Type B pancreatic cell (in vitro differentiated cells): ENCODE measurements at places on chromosomes 1 and 21. TPM values are rescaled to one million over a fixed set of nuclear protein-coding genes. Genes with fewer than 3 reads are reported as not detected.

RAP1GAP gene
- 18.5 and 20.3 TPM in 2 replicates for total RNA-seq

WNT9A gene
- 3.0 and 4.3 TPM in 2 replicates for total RNA-seq

NBPF6 gene
- total RNA-seq, result not detected in 2 replicates

CRB1 gene
- 5.7 and 14.7 TPM in 2 replicates for total RNA-seq

DMRTA2 gene
- 0.29 and 0.48 TPM in 2 replicates for total RNA-seq

LRRC39 gene
- 0.40 and 0.63 TPM in 2 replicates for total RNA-seq

GRCh38 chr1:101219924-101220870 is 16.6 kb upstream of the S1PR1 start:
- no peak for DNase-seq

DNA sequence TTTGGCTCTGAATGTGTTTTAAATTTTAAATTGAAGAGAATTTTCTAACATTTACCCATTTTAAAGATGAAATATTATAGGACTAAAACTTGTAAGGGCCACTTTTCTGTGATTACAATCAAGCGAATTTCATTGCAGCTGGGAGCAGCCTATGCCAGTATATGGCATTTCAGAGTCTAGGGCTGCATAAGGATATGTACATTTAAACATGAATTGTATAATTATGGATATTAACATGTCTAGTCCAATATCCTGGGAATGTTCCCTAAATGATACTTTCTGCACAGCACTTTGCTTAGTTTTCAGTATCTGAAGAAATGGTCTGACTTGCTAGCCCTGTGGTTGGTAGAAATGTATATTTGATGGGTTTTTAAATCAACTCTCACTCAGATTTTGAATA is 8.4 kb downstream of the KCNJ15 start:
- DNase-seq, result no peak

GRCh38 chr1:92969517-92969916 is 8.3 kb upstream of the DIPK1A start:
- no peak for DNase-seq

- DNase-seq, result no peak
Measured at GRCh38 chr1:44664730-44665370, 9.4 kb downstream of the TMEM53 start.

DNA sequence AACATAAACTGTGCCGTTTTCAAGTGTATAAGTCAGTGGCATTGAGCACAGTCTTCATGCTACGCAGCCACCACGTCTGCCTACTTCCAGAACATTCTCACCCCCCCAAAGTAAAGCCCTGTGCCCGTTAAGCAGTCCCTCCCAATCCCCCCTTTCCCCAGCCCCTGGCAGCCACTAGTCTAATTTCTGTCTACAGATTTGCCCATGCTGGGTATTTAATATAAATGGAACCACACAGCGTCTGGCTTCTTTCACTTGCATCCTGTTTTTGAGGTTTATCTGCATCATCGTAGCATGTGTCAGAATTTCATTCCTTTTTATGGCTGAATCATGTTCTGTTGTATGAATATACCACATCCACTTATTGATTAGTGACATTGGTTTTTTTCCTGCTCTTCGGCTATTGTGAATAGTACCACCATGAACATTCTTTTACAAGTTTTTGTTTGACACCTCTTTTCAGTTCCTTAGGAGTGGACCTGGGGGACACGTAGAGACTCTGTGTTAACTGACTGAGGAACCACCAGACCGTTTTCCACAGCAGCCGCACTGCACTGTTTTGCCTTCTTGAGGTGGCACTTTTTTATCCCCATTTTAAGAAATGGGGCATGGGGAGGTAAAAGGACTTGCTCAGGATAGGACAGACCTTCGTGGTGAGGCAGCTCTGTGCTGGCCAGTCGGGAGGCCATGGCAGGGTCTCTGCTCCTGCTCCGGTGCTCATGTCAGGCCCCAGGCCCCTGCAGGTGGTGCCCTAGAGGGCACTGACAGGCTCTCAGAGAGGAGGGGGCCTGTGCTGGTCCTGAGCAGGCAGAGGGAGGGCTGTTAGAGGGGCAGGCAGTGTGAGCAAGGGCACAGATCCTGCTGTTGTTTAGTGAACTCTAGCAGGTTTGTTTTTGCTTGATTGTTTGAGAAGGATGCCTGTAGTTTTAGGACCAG is 123.8 kb downstream of the PCBP3 start:
- no peak for DNase-seq

GRCh38 chr1:194940336-194941030 is 1667.8 kb downstream of the KCNT2 start:
- DNase-seq, result no peak

GRCh38 chr1:210025870-210026269 is 87.9 kb downstream of the SYT14 start:
- no peak for DNase-seq

- DNase-seq, result no peak
Measured at GRCh38 chr1:207918581-207918980, 7.7 kb upstream of the CD34 start.

DNA sequence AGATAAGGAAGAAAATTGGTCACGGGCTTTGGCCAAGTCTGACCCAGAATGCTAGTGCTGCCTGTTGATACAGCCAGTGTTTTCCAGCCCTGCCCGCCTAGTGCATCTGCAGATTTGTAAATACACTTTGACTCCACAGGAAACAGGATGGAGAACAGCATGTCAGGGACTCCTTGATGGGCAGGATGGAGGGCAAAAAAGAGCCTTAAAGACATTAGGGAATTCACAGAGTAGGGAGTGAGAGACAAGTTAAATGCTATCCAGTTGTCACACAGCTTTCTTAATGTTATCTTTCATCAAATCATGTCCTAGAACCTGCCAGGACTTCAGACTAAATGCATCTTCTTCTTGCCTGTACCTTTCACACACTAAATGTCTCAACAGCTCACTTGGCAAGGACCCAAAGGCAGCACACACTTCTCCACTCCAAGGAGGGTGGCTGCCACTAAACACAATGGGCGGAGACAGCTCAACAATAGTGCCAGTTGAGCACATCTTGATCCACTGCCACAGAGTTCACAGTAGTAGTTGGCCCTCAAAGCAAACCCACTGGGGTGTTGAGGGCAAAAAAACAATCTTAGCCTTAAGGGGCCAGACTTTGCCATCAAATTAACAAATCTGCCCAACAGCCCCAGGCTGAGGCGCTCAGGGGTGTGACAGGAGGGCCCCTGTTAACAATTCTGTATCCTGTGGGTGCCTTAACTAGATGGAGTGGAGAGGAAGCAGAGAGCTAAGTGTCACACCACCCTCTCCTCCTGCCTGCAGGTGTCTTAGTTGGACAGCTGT is 2.7 kb downstream of the HIVEP3 start:
- no peak for DNase-seq

- DNase-seq, result no peak
Measured at GRCh38 chr1:44613941-44614340, 60.3 kb downstream of the TMEM53 start.

- no peak for DNase-seq
Measured at GRCh38 chr1:19710825-19711611, 46.3 kb downstream of the HTR6 start.

DNA sequence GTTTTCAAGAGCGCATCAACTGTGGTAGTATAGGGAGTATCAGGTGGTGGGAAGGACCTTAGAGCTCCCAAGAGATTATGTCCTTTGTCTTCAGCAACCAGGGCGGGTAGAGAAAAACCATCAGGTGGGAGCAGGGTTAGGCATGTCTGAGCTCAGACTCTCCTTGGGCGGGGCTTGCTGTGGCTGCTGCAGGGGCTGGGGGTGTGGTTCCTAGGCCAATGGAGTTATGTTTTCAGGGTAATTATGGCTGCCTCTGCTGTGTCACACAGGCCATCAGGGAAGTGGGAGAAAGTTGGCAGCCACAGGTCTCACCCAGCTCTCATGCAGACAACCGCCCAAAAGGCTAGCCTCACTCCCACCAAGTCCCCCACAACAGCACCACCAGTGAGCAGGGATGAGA is 74.9 kb downstream of the FCRL5 start:
- DNase-seq, result no peak

- no peak for DNase-seq
Measured at GRCh38 chr1:77355010-77355409, 73.2 kb downstream of the AK5 start.

DNA sequence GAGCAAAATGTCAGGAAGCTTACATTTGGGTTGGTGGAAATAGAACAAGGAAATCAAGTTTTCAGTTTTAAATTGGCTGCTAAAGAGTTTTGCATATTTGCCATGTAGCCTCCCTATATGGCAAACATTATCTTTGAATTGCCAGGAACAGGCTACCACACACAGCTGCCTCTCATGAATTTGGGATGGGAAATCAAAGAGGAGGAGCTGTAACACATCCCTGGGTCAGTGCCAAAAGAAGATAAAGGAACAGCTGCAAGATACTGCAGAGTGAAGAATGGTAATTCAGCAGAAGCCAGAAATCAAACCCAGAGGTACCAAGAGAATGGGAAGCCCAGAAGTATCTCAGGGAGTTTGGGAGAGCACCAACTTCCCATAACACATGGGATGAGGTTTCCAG is 18.6 kb upstream of the RASAL2 start:
- no peak for DNase-seq

DNA sequence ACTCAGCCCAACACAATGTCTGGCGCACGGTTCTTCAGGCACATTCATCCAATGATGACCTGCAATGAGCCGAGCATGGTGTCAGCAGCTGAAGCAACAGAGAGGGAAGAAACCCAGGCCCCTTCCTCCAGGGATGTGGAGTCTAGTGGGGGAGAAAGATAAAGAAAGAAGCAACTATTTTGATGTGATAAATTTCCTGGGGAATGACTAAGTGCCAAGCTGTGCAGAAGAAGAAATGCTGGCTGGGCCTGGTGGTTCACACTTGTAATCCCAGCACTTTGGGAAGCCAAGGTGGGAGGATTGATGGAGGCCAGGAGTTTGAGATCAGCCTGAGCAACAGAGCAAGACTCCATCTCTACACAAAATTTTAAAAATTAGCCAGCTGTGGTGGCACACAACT is 561.8 kb downstream of the KIF26B start:
- no peak for DNase-seq

DNA sequence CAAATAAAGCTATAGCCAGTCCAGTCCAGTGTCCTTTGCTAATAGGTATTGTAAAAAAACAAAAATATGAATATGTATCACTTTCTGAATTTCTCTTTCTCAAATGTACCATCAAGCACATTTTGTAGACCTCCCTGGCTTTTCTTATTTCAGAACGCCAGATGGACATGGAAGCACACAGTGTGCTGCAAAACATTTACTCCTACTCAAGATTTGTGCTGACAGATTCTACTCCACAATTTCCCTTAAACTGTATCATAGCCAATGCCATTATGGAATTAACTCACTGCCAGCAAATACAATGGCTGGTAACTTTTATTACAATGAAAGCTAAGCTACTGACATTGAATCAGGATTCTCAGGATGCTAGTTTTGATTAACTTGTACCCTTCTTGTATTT is 30.8 kb upstream of the PLPPR4 start:
- no peak for DNase-seq

GRCh38 chr1:182446033-182446669 is 3.8 kb upstream of the RGSL1 start:
- DNase-seq, result no peak

- DNase-seq, result no peak
Measured at GRCh38 chr1:201456499-201457309, 12.3 kb downstream of the PHLDA3 start.

GRCh38 chr1:11862890-11863289 is 4.1 kb upstream of the NPPB start:
- DNase-seq, result no peak

DNA sequence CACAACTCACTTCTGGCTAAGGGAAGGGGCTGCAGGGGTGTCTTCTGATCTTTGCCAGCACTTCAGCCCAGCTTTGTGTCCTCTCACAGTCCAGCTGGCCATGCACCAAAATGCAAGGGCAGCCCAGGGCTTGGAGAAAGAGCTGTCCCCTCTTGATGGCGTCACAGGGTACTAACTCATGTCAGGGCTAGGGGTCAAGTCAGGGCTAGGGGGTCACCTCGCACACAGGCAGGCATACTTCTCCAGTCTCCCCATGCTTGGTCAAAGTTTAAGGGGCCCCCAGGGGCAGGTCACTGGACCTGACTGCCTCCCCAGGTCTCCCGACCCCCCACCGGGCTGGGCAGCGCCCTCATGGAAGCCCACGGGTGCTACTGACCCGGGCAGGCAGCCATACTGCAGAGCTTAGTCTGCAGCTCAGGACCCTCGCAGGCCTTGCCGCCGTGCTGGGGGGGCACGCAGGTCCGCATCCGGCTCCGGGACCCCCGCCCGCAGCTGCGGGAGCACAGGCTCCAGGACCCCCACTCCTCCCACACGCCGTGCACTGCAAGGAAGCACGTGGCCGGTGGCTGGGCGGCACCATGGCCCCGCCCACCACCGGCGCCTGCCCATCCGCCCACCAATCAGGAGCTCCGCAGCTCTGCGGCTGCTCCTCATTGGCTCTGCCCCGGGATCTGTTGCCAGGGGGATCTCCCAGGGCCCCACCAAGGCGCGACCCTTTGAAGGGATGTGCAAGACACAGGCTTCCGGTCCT is 21.5 kb downstream of the ADGRB2 start:
- no peak for DNase-seq

- DNase-seq, result no peak
Measured at GRCh38 chr1:151811181-151811580, 6.0 kb upstream of the LINGO4 start.

DNA sequence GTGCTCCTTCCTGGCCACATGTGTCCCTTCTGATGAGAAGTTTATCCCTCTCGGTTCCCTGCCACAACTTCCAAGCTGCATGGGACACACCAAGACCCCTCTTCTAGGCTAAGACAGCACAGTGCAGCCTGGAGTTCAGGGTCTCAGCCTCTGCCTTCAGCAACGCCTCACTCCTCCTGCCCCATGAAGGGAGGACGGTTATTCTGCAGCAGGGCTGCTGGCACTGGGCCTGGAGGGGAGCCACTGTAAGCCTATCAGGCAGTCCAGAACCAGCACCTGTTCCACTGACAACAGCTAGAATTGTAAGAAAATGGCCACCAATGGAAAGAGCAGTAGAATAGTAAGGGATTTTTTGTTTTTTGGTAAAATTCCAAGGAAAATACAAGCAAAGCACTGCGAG is 72.3 kb downstream of the GALNT2 start:
- DNase-seq, result no peak

DNA sequence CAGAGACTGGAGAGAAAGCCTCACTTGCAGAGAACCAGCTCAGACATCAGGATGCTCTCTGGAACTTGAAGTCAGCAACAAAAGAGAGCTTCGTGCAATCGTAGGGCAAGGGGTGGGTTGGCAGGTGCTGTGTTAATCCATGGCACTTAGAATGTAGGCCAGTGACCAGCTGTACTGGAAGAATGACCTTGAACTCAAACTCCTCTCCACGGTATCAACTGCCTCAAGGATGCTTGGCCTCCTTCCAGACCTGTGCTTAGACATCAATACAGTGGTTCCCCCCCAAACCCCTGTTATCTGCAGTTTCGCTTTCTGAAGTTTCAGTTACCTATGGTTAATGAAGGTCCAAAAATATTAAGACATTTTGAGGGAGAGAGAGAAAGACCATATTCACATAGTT is 6.5 kb downstream of the KANK4 start:
- no peak for DNase-seq
